ENCODE measurements at places on chromosomes 2 and 18.

- DNase-seq, result no peak
Measured at GRCh38 chr2:1972011-1972410, 227.7 kb upstream of the PXDN start.

DNA sequence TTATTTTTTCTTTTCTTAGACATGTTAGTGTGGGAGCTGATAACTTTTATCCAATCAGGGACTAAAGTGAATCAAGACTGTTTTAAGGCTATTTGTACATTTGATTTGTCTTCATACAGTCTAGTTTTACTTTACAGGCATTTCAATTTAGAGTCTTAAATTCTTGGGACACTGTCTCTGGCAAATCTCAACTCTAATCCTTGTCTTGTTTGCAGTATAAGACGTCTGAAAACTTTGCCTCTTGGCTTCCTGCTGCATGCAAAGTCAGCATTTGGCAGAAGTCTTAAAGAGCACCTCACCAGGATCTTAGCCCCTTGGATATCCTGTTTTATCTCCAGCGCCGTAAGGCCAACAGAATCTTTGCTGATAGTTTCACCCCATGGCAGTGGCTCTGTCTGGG lies 30.3 kb downstream of the SPOPL start:
- DNase-seq, result peak; percentile 41

DNA sequence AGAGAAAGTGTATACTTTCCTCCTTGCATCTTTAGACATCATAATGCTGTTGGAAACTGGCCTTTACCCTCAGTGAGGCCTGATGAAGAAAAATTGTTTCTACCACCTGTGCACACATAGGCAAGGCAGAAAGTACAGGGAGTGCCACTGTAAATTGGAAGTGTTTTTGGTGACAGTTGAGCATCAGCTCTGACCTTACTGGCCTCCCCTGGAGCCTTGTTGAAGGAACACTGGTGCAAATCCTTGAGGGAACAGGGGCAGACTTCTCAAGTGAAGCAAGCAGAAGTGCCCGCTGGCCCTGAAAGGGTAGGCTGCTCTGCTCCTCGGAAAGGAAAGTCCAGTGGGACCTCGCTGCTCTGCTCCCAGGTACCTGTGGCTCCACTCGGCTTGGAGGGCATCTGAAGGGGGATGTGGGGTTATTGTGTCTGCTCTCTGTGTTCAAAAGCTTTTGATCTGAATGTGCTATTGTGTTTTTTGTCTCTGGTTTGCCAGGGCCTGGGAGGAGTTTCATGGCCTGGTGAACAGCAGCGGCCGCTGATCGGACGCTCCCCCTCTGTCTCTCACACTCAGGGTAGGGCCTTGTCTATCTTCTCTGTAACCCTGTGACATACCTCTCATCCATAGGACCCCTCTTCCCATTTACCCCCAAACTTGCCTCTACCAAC lies 23.4 kb downstream of the EIF4E2 start:
- no peak for DNase-seq

- peak; percentile 34 for DNase-seq
Measured at GRCh38 chr2:109256921-109257320, 127.9 kb downstream of the SH3RF3 start.

- DNase-seq, result no peak
Measured at GRCh38 chr18:69874058-69874457, 73.6 kb downstream of the CD226 start.

DNA sequence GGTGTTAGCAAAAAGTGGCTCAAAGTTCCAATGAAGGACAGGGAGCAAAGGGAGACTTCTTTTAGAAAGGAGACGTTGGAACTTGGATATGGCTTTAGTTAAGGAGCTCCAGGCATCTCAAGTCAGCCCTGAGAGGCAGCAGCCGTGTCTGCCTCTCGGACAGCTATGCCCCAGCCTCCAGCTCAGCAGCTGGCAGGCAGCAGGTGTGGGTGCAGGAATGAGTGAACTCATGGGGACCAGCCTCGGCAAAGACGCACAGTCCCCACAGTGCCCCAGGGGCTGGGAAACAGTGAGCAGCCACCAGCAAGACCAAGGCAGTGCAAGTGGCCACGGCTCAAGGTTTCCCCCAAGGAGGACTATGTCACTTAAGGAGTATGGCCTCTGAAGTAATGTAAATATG lies 1.6 kb upstream of the LRRFIP1 start:
- no peak for DNase-seq

GRCh38 chr2:144439993-144440392 lies 79.9 kb downstream of the ZEB2 start:
- no peak for DNase-seq

GRCh38 chr2:196249171-196249570 lies 77.8 kb upstream of the STK17B start:
- no peak for DNase-seq

- DNase-seq, result peak; percentile 56
Measured at GRCh38 chr2:233976690-233977294, 59.6 kb downstream of the TRPM8 start.

GRCh38 chr2:37558623-37559022 lies 112.8 kb downstream of the CDC42EP3 start:
- DNase-seq, result no peak

DNA sequence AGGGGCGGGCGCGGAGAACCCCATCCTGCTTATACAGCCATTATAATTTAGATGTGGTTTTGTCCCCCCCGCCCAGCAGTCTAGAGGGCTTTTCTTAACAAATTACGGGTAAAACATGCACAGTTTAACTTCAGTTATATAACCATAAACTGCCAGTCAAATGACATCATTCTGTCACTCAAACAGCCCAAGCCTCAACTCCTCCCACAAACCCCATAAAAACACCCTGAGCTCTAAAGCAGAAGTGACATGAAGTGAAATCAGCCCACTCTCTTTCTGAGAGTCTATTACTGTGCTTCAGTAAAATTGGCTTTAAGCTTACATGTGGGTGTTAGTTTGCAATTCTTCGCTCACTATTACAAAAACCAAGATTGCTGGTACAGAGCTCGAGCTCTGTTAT lies 705.1 kb upstream of the GCFC2 start:
- DNase-seq, result no peak

DNA sequence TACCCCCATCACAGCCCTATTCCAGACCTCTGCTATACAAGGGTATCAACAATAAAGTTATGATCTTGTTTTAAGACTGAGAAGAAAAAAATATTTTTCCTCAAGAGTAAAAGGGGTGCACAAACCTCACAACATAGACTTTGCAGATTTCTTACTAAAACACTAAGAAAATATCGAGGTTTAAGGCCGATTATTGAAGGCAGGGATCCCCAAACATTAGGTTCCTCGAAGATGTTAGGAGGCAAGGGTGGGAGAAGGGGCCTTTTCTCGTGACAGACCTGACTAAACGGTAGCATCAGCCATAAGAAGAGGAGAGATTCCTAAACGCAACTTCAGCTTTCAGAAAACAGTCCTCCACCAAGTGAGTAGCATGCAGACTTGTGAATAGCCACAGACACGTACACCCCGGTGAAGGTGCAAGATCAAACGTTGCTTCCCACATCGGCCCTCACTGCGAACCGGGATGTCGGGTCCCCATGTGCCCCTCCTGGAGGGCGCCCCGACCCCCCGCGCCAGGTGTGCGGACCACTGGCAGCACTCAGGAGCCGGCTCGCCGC lies 678 bp downstream of the PIAS2 start:
- peak; percentile 83 for DNase-seq

DNA sequence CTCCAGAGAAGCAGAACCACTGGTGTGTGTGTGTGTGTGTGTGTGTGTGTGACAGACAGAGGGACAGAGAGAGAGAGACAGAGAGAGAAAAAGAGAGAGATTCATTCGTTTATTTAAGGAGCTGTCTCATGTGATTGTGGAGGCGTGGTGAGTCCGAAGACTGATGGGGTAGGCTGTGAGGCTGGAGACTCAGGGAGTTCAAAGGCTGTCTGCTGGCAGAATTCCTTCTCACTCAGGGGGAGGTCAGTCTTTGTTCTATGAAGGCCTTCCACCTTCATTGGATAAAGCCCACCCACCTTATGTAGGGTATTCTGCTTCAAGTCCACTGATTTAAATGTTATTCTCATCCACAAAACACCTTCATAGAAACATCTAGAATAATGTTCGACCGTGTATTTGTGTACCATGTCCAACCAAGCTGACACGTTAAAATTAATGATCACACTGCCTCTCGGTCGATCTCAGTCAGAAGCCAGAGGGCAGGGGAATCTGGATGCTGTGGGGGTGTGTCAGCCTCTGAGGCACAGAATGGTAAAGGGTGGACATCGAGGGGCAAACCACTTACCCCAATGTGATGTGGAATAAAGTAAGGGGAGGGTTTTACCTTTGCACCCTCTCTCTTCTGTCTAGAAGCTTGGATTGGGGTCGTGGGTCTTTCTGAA lies 275.6 kb downstream of the SLC4A3 start:
- DNase-seq, result no peak

- DNase-seq, result no peak
Measured at GRCh38 chr2:115443539-115444185, 1001.2 kb downstream of the DPP10 start.

- DNase-seq, result no peak
Measured at GRCh38 chr2:15631883-15632282, 40.2 kb downstream of the DDX1 start.

DNA sequence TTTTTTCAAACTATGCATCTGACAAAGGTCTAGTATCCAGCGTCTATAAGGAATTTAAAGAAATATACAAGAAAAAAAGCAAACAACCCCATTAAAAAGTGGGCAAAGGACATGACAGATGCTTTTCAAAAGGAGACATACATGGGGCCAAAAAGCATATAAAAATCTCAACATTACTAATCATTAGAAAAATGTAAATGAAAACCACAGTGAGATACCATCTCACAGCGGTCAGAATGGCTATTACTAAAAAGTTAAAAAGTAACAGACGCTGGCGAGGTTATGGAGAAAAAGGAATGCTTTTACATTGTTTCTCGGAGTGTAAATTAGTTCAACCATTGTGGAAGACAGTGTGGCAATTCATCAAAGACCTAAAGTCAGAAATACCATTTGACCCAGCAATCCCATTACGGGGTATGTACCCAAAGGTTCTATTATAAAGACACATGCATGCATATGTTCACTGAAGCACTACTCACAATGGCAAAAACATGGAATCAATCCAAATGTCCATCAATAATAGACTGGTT lies 643.1 kb upstream of the LRRTM1 start:
- no peak for DNase-seq

GRCh38 chr18:23918395-23919032 lies 96.0 kb upstream of the TTC39C start:
- DNase-seq, result peak; percentile 73

- DNase-seq, result no peak
Measured at GRCh38 chr2:234458466-234458865, 38.4 kb downstream of the ARL4C start.

DNA sequence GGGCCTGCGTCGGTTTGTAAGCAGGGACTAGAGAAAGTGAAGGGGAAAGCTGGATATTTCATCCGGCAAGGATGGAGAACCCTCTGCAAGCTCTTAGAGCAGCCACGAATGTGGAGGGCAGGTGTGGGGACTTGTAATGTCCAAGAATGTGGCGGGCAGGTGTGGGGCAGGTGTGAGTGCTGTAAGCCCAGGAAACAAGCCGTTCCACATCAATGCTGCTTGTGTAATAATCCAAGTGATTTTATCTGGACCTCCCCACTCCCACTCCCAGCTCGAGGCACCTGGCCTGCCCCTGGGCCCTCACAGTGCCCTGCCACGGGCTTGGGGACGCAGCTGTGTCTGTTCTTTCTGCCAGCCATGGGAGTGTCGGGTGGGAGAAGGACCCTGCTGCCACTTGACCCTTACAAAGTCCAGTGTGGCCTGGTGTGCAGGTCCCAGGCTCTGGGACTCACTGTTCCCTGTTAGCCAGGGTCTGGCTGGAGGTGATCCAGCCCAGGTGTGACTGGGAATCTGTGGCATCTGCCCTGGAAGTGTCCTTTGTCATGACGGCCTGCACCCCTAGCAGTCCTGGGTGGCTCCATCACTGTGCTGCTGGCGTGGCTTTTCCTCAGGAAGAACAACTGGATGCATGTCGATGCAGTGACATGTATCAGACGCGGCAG lies 42.8 kb downstream of the SOX11 start:
- no peak for DNase-seq

DNA sequence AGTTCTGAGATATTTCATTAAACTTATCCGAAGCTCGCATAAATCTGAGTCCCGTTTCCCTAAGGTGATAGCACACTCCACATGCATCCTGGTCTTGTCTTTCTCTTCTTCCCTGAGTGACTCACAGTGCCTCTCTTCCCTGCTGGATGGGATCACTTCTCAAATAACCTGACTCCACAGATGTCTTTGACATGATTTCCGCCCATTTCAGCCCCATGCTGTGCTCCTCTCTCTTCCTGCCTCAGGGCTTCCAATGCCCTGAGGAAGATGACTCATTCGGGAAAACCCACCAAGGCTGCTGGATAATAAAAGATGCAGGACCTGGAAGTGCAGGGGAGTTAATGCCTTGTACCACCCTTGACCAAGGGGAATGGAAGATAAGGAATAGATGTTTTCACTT lies 441.7 kb upstream of the SOX11 start:
- DNase-seq, result no peak

DNA sequence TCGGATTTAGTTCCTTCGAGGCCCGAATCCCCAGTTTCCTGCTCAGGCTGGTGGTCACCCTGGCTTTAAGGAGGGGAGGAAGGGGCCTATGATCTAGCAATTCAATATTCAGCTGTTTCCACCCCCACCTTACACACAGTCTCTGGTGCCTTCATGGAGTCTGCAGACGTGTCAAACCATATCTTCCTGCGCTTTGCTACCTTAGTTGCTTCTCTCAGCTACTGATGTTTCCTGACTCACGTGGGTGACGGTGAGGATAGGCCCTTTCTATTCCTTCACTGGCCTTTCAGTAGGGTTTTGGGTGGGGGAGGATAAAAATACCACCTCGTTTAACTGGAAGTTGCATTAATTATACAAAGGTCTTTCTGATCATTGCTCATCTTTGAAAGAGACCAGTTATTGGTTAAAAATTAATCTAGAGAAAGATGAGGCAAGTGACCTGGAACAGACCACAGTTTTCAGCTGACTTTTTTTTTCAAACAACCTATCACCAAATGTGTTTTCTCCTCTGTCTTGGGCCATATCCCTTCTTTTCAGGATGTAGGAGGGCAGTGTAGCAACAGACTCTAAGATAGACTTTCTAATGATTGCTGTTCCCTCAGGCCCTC lies 49.7 kb downstream of the SH2D6 start:
- no peak for DNase-seq

GRCh38 chr2:58727981-58728656 lies 487.0 kb upstream of the FANCL start:
- DNase-seq, result no peak
